GM23248 (cell line): ENCODE measurements at places on chromosomes 13 and 19. TPM values are rescaled to one million over a fixed set of nuclear protein-coding genes. Genes with fewer than 3 reads are reported as not detected.
A peak's percentile ranks its signal among the peaks of the same experiment; 100 is the strongest.

GRCh38 chr13:60398907-60399589, 2.0 kb downstream of the TDRD3 start:
- H3K4me3 ChIP-seq = peak overlapping the region; percentile 89
- H3K27me3 ChIP-seq = no peaks in the 10 kb centered on the region
- H3K36me3 ChIP-seq = no peaks in the 10 kb centered on the region
- DNase-seq = peak; percentile 20
- H3K27ac ChIP-seq = peak overlapping the region; percentile 89

GRCh38 chr19:45632468-45633196, 6.6 kb downstream of the EML2 start:
- H3K27ac ChIP-seq = peak overlapping the region; percentile 39
- no peaks in the 10 kb centered on the region for H3K27me3 ChIP-seq
- peaks cover 10% of the 10 kb centered on the region for H3K36me3 ChIP-seq
- no peak overlapping the region for H3K4me3 ChIP-seq
- peaks cover 17% of the 10 kb centered on the region for H3K4me1 ChIP-seq
- peak; percentile 95 for DNase-seq

DNA sequence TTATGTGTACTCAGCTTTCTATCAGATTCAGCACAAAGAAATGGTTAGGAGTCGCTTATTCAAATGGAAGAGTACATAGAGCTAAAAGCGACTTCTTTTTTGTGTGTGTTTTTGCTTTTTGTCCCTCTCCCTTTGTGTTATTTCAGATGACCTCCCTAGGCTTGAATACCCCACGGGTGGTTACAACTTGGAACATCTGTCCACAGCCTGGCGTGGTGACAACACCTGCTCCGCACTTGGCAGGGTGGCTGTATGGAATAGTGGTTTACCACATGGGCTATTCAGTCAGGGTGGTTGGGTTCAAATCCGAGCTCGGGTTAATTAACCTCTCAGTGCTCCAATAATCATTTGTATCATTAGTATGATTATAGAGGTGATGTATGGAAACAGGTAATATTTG, 151.6 kb upstream of the FREM2 start:
- H3K4me3 ChIP-seq = no peak overlapping the region
- H3K27ac ChIP-seq = no peak overlapping the region
- no peak for DNase-seq
- H3K27me3 ChIP-seq = no peaks in the 10 kb centered on the region

DNA sequence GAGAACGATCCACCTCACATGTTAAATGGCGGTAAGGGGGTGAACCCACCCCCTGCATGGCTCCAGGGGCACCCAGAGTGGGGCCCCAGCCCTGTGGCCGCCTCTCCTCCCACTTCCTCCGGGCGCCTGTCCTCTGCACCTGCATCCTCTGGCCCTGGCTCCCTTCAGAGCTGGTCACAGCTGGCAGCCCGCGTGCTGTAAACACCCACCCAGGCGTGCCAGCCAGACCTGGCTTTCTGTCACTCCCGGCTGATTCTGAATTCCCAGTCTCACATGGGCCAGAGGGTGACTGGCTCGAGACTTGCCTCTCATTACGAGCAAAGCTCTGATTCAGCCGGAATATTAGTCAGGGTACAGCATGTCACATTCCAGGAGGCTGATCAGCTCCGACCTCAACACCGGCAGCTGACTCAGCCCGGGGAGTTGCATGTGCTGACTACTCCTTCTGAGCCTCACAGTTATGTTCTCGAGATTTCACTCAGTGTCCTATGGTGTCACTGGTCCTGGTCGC, 75.1 kb downstream of the GNG7 start:
- no peaks in the 10 kb centered on the region for H3K36me3 ChIP-seq
- H3K4me3 ChIP-seq = no peak overlapping the region
- no peaks in the 10 kb centered on the region for H3K27me3 ChIP-seq
- DNase-seq = peak; percentile 100
- H3K27ac ChIP-seq = peak overlapping the region; percentile 87

- H3K4me1 ChIP-seq = 0 out of 2 replicates have a peak, but pooled peaks cover 11% of the 10 kb centered on the region
- peak overlapping the region; percentile 59 for H3K27ac ChIP-seq
- DNase-seq = peak; percentile 67
- no peaks in the 10 kb centered on the region for H3K36me3 ChIP-seq
- no peaks in the 10 kb centered on the region for H3K27me3 ChIP-seq
These were observed 751 bp downstream of the ZNF584 start for GRCh38 chr19:58409010-58409790.

Gene SBSN
- total RNA-seq = 3.2 and 4.3 TPM in 2 replicates

Gene COMP
- 93.8 and 96.6 TPM in 2 replicates for total RNA-seq

Gene ZNF471
- total RNA-seq = 4.7 and 6.1 TPM in 2 replicates
